ENCODE measurements at places on chromosomes 11 and 22. TPM values are rescaled to one million over a fixed set of nuclear protein-coding genes. Genes with fewer than 3 reads are reported as not detected.

The SC5D gene
- total RNA-seq, result 87.7 TPM

The TEX54 gene
- 0.59 TPM for total RNA-seq

DNA sequence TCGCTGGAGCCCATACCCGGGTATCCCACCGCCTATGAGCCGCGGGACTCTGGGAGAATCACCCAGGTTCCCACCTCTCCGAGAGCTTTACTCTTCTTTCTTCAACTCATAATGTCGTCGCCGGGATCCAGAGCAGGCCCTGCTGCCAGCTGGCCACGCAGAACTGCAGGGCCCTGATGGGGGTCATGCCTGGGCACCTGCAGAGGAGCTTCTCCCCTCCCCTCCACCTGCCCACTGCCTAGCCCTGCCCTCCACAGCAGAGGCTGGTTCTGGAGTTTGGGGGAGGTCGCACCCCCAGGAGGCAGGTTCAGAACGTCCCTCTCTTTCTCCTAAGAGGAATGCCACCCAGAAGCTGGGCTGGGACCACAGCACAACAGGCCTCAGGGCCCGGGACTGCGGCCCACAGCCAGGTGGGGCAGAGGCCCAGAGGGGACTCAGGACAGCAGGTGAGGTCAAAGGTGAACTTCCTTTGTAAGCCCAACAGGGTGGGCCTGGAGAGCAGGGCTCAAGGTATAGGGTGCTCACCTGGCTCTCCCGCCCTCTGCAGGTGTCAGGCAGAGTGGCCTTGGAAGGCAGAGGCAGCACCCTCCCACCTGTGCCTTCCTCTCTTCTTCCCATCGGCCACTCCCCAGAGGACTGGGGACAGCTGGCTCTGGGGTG is 1.9 kb downstream of the SLC25A45 start:
- H3K4me1 ChIP-seq, result peaks cover 60% of the 10 kb centered on the region
- peaks cover 16% of the 10 kb centered on the region for H3K36me3 ChIP-seq
- no peak overlapping the region for H3K27ac ChIP-seq
- H3K27me3 ChIP-seq, result no peaks in the 10 kb centered on the region
- no peak overlapping the region for H3K4me3 ChIP-seq

DNA sequence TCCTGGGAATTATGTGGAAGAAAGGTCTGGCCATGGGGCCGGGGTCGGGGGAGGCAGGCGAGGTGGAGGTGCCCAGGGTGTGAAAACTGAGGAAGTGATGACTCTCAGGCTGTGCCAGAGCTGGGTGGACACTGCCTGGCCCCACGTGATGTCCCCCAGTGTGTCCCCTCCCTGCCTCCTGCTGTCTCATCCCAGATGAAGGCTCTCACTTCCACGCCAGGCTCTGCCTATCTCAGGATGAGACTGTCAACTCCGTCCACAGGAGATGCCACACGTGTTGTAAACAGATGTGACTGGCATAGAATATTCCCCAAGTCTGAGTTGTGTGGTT is 51.4 kb downstream of the RPS6KA4 start:
- no peak for DNase-seq
- no peaks in the 10 kb centered on the region for H3K27me3 ChIP-seq
- H3K4me3 ChIP-seq, result no peak overlapping the region
- H3K27ac ChIP-seq, result no peak overlapping the region
- peaks cover 3% of the 10 kb centered on the region for H3K4me1 ChIP-seq
- no peaks in the 10 kb centered on the region for H3K36me3 ChIP-seq

DNA sequence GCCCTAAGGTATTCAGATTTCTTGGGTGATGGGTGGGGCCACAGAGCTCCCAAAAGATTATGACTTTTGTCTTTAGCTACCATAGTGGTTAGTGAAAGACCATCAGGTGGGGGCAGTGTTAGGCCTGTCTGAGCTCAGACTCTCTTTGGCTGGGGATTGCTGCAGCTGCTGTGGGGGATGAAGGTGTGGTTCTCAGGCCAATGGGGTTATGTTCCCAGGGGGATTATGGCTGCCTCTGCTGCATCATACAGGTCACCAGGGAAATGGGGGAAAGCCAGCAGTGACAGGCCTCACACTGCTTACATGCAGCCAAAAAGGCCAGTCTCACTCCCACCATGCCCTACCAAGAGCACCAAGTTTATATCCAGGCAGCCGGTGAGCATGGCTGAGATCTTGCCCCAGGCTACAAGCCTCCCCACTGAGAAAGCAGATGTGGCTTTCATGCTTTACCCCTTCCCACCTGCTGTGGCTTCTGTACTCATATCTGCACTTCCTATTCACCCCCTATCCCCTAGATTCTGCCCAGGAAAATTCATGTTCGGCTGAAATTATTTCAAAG is 24.8 kb downstream of the CNTF start:
- no peaks in the 10 kb centered on the region for H3K27me3 ChIP-seq
- H3K4me1 ChIP-seq, result no peaks in the 10 kb centered on the region
- no peaks in the 10 kb centered on the region for H3K36me3 ChIP-seq
- H3K4me3 ChIP-seq, result no peak overlapping the region

DNA sequence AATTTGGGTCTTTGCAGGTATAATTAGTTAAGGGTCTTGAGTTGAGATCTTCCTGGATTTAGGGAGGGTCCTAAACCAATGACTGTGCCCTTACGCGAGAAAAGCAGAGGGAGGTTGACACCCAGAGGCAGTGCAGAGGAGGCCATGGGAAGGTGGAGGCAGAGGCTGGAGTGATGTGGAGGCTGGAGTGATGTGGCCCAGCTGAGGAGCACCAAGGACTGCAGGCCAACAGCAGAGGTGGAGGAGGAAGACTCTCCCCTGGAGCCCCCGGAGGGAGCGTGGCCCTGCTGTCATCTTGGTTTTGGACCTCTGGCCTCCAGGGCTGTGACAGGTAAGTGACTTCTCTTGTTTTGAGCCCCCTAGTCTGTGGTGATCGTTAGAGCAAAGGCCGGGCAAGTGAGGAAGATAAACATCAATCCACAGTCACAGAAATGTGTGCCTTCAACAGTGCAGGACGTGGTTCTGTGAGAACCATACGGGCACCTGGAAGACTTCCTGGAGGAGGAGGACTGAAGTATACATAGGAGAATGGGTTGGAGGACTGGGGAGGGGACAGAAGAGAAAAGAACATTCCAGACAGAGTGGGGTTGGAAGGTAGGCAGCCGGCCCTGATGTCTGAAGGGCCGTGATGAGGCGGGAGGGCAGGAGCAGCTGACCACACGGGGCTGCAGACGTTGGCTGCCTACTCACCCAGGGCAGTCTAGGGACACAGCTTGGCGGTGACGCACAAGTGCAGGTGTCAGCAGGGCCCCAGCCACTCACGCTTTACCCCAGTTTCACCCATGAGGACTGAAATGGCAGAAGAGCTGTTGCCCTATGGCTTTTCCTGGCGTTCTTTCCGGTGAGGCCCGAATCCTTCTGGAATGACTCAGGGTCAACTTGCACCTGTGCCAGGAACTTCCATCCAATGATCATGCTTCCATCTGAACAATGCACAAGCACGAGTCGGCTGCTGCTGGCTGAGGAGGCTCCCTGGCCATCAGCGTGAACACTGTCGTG is 270.2 kb downstream of the CTTN start:
- H3K4me1 ChIP-seq, result no peaks in the 10 kb centered on the region
- no peak overlapping the region for H3K4me3 ChIP-seq
- no peak for DNase-seq
- H3K27ac ChIP-seq, result no peak overlapping the region

DNA sequence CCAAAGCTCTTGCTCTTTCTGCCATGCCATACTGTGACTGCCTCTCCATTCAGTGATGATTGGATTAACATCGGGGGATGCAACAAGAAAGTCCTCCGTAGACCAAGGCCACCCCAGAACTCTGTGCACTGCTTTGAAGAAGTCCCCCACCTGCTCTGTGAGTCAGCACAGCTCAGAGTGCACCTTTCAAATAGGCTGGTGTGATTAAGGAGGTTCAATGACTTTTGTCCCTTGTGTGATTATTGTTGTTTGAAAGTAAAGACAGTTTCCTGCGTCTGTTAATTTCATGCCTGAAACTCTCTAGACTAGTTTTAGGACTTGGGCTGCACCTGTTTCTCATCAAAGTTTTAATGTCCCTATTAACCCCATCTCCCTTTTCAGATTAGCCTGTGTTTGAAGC is 33.0 kb upstream of the DBX1 start:
- no peak for DNase-seq
- H3K27ac ChIP-seq, result no peak overlapping the region
- no peaks in the 10 kb centered on the region for H3K4me1 ChIP-seq

GRCh38 chr11:43923406-43924111 is 18.9 kb upstream of the C11orf96 start:
- H3K27me3 ChIP-seq, result no peaks in the 10 kb centered on the region
- H3K4me3 ChIP-seq, result no peak overlapping the region
- DNase-seq, result no peak
- no peak overlapping the region for H3K27ac ChIP-seq
- H3K36me3 ChIP-seq, result peaks cover 22% of the 10 kb centered on the region

All from CD4-positive, alpha-beta T cell (primary cell).